Activated CD8-positive, alpha-beta memory T cell treated with anti-CD3 and anti-CD28 coated beads for 4 hours (primary cell): ENCODE measurements at places on chromosomes 3 and 15.
A peak's percentile ranks its signal among the peaks of the same experiment; 100 is the strongest.

GRCh38 chr15:29821416-29822099, 710 bp downstream of the TJP1 start:
- no peak for DNase-seq

DNA sequence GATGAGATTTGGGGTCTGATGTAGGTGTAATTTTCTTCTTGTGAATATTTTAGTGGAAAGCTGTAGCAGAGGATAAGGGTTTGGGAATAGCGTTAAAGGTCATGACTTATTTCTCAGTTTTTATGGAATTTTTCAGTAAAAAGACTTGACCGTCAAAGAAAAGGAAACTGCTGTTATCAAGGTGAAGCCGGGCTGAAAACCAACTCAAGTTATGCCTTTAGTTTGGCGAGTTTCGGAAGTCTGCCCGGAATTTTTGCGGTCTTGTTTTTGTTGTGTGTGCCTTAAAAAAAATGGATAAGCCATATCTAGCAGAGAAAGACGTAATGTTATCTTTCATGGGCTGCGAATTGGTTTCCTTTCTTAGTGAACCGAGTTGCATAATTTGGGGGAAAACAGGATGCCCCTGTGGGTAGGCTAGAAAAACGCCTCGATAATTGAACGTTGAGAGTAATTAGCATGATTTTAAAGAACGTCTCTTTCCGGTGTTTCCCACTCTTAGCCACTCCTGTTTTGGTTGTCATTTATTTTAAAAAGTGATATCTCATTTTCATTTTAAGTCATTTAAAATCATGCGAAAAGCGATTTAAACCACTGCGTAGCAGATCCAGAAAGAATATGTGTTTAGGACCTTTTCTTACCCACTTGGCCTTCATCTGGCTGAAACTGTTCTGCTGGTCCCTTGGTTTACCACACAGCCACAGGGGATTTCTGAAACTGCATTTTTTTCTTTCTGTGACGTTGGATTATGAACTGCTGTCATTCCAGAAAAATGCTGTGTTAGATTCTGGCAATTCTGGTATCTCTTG, 1.1 kb downstream of the NFKBIZ start:
- DNase-seq, result peak; percentile 19

DNA sequence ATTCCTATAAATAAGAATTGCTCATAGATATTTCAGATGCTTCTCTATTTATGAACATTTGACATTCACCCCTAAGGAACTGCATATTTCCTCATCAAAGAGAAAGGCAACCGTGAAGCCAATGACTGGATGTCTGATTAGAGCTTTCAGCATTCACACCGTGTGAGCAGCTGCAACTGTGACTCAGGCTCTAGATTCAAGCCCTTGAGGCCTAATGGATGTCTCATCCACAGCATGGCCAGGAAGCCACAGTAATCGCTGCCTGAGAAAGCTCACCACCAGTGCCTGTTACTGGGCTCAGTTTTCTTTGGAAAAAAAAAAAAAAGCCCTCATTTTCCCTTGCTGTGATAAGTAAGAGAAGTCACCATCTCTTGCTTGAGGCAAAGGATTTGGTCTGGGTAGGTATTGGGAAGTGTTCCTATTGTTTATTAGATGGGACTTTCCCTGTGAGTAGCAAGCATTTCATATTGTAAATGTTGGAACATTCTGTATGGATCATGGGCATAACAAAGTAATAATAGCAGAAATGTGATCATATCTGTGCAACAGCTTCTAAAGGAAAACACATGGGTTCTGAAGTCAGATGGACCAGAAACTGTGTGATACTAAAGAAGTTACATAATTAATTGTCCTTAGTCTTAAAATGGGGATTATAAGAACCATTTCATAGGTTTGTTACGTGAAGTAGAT, 783.7 kb downstream of the AGBL1 start:
- no peak for DNase-seq

DNA sequence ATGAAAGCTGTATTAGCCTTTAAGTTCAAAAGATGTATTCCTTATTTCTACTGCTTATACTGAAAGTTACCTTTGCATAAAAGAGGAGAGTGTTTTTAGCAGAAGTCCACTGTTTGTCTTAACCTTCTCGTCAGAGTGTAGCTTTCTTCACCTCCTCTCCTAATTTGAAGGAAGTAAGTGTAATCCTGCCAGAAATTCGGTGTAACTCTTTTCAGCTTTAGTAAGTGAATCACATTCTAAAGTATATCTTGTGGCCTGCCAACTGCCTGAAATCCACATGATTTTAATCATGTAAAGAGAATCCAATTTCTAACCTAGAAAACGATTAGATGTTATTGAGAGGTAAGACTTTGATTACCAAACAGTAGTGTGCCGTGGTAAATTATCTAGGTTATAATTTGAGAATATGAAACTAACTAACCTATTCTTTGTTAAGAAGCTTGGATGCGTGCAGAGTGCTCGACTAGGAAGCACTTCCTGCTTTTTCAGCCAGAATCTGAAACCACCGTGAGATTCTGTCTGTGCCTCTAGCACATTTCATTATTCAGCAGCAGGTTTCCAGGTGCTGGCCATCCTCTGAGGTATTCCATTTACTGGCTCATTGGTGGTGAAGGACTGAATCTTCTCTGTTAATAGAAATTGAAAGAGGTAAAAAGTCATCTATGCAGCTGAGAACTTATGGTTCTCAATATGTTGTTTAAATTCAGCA, 7.5 kb downstream of the GYG1 start:
- no peak for DNase-seq

DNA sequence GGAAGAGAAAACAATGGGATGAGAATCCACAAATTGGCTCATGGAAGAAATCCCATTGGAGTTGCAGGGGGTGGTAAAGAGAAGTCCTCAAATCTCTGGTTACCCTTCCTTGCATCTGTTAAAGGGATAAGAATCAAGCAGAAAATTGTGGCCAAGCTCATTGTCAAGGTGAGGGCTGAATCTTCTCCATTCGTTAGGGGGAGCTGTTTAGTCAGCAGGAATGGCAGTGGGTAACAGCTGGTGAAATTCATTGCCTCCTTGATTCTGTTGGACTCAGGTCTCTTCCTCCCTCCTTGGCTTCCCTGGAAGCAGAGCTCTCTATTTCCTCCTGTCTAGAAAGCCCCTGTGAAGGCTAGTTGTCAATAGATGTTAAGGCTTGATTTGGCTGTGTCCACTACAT, 343.1 kb upstream of the SEMA6D start:
- no peak for DNase-seq

- DNase-seq, result no peak
These were observed 67.1 kb downstream of the ATP8B4 start for GRCh38 chr15:50051811-50052419.

GRCh38 chr15:80695911-80696661, 976 bp downstream of the ABHD17C start:
- DNase-seq, result no peak

DNA sequence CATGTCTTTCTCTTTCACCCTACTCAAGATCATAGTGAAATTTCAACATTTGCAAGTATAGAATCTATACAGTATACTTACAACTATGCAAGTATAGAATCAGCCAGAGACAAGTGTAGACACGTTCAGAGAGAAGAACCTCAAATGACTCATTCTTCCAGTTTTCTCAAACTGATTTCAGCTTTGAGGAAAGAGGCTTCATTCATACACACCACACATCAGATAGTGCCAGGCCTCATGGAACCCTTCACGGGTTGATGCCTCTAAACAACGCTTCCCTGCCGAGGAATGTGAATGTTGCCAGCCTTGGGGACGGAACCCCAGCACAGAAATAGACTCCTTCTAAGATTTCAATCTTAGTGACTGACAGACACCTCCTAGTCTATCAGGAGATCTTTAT, 135.7 kb downstream of the FOXP1 start:
- no peak for DNase-seq

DNA sequence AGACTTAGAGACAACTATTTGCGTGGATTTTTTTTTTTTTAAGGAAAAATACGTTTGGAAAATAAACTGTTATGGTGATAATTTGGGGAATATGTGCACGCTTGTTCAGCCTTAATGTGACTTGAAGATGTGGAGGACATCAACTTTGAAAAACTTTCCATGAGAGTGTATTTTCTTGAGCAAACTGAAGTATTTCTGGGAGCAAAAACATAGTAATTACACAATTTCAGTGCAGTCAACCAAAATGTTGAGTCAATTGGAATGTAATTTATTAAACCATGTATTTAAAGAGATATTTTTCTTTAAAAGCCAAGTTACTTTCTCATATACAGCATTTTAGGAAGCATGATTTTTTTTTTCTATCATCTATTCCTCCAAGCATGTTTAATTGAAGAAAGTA, 80.3 kb upstream of the FLNB start:
- no peak for DNase-seq

DNA sequence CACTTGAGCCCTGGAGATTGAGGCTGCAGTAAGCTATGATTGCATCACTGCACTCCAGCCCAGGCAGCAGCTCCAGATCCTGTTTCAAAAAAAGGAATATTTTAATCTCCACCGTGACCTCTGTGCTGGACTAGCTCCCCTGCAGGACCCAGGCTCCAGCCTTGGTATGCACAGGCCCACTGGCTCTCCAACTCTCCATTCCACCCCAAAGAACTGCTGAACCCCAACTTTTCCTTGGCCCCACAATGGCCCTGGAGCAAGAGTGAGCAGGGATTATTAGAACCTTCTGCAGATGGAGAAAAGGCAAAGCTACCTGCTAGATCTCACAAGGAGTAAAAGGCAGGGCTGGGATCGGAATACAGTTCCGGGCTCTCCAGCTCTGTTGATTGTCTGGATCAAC, 32.8 kb upstream of the SFMBT1 start:
- no peak for DNase-seq

GRCh38 chr3:112333381-112334317, 693 bp downstream of the CD200 start:
- no peak for DNase-seq

GRCh38 chr3:184584464-184584891, 22.9 kb downstream of the EPHB3 start:
- no peak for DNase-seq

DNA sequence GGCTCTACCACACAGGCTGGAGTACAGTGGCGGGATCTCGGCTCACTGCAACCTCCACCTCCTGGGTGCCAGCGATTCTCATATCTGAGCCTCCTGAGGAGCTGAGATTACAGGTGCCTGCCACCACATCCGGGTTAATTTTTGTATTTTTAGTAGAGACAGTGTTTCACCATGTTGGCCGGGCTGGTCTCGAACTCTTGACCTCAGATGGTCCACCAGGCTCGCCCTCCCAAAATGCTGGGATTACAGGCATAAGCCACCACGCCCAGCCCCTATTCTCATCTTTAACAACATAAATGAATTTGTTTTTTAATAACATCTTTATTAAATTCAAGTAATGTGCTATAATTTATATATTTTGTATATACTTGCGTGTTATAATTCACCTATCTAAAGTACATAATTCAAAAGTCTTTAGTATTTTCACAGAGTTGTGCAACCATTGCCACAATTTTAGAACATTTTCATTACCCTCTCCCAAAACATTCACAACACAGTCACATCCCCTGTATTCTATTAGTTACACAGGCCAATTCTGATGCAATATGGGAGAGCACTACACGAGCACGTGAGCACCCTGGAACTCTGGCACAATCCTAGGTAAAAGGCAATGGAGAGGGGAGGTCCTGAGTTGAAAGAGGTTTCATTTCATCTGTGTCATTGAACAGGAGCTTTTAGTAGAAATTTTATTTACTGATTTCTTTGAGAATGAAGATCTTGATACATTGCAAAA, 21.2 kb upstream of the MTMR14 start:
- no peak for DNase-seq
